Left hindlimb (tissue), 1 donor: ENCODE measurements at places on chromosomes 3 and 15.

DNA sequence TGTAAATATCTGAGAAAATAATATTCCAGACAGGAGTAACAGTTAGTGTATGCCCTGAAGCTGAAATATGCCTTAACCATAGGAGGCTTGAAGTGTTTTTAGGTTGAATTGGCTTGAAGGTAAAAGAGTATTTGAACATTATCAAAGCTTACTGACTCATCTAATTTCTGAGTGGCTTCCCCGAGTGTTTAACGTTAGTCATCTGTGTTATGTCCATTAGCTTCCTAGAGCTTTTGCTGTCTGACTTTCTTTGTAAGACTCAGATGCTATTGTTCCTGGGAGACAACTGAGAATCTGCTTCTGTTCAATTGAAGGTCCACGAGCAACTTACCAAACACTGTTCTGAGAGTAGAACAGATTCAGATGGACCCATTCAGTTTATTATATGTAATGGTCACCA lies 656.8 kb upstream of the NECTIN3 start:
- no peak for DNase-seq

DNA sequence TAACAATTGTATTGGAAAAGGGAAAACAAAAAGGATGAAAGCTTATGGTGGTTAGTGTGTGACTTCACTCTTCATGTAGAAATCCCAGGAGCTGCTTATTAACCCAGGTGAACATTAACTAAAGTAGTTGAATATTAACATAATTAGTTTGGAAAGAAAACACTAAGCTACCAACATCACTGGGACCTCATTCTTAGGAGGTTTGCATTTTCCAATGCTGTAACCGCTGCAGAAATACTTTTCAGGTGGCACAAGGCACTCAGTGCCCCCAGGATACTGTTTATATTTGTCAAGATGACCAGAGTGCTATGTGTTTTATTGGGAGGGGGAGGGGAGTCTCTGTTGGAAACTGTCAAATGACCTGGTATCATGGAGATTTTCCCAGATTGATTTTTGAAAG lies 25.9 kb upstream of the VILL start:
- no peak for DNase-seq

DNA sequence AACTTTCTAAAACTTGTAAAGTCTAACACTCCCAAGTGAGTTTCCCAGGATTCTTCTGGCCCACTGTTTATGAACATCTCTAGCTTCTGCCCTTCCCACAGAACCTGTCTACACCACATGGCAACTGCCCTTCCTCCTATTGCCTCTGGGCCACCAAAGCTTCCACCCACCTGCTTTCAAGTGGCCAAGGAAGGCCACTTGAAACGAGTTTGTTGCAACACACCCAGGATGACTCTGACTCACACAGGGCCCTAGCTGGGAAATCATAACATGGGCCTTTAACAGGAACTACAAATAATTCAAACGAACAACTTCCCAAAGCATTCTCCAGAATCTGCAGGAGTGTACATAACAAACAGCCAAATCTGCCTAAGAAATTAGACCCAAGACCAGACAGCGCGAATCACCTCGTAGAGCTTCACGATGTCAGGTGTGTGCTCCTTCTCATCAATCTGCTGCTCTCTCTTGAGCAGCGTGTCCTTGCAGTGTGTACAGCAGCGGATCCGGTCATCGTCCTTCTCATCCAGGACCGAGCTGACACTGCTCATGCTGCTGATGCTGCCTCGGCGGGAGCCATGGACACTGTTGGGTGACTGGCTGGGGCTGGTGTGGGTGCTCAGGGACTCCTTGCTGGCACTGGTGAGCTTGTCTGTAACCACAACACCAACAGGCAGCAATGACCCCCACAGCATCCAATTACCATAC lies 16.8 kb downstream of the RBSN start:
- DNase-seq: no peak

- DNase-seq: no peak
Observed at GRCh38 chr3:10273702-10274305, 18.9 kb downstream of the GHRL start.
